ENCODE measurements at places on chromosomes 3 and 15.

DNA sequence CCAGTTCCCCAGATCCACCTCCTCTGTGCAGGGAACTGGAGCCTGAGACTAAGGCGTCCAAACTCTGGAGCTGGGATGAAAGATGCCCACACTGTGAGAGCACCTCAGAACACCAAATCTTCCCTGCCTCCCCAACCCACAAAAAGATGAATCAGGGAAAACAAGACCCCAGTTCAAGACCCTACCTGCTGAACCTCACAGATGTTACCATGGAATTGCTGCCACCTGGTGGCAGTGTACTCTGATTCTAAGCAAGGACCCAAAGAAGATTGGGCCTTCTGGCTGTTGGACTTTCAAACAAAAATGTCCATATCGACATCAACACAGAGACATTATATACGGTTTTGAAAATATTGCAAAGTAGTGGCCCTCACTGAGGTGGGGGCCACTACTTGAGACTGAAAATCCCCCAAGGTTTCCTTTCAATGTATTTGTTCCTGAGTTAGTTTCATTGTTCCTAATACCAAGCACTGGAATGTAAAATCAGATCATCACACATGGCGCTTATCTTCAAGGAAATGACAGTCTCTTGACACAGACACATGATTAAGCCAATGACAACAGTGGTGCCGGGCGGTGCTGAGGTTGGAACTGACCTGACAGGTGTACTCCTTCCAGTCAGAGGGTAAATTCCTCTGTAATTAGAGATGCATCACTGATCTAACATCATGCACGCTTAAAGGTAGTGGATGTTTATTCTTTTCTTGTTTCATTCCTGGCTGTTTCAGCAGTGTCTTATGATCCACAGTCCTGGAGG, 67.6 kb downstream of the SLC6A11 start:
- DNase-seq, result no peak

GRCh38 chr15:72116731-72117485, 1.0 kb downstream of the MYO9A start:
- DNase-seq, result no peak

DNA sequence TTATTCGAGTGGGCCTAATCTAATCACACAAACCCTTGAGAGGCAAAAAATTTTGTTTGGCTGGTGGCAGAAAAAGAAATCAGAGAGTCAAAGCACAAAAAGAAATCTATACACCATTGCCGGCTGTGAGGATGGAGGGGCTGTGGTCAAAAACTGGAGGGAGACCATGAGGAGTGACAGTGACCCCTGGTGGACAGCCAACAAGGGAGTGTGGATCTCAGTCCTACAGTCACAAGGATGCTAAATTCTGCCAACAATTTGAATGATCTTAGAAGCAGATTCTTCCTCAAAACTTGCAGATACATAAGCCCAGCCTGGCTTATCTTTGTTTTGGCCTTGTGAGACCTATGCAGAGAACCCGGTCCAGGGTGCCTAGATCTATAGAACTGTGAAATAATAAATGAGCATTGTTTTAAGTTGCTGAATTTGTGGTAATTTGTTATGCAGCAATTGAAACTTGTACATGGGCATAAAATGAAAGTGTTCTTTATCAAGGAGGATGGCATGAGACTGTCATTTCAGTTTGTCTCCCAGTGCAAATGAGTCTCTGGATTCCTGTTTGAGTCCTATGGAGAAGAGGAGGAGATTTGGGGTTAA, 103.0 kb upstream of the ARHGEF26 start:
- DNase-seq, result no peak

DNA sequence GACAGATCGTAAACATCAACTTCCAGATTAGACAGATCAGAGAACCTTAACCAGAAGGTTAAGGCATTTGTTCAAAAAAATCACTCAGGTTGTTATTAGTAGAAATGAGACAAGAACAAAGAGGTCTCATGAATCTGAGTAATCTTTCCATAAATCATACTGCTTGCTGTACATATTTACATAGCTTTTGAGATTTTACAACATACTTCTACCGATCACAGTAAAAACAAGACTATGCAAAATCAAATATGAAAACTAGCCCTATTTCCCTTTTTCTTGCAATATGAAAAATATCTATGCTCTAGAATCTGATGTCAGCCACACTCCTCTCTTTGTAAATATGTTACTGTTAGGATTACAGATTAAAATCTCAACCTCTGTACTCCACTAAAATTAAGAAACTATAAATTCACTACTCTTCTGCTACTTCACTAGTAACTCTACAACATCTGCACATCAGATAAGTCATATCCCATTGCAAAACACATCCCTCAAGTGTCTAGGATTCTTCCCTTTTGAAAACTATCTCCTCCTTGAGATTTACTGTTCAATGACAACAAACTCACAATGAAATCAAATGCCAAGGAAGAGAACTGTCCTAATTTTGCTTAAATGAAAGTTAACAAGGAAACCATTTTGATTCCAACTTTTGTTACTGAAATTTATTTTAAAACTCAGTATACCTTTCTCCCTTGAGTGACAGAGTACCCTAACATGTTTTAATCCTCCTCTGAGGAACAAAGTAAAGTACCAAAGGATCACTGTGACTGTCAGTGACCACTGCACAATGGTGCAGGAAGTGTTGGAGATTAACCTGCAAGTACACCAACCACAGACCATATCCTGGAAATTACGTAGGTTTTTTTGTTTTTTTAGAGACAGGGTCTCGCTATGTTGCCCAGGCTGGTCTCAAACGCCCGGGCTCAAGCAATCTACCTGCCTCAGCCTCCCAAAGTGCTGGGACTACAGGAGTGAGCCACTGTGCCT, 12.8 kb downstream of the DCUN1D1 start:
- no peak for DNase-seq

DNA sequence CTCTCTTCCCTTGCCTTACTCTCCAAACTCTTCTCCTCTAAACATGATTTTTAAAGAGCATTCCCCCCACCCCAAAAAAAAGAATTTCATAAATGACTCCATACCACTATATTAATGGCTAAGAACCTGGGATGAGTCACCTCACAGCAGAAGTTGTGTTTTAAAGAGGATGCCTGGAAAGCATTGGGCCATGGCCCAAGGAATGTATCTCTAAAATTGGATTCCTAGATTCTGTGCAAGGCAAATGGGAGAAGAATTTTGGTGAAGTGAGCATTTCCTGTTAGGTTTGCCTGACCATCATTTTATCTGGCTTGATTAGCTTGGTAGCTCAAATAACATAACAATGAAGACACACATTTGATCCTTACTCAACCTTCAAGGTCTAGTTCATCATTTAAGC, 251.4 kb downstream of the NR1D2 start:
- no peak for DNase-seq

GRCh38 chr15:101063891-101064794, 145.0 kb downstream of the LRRK1 start:
- no peak for DNase-seq

DNA sequence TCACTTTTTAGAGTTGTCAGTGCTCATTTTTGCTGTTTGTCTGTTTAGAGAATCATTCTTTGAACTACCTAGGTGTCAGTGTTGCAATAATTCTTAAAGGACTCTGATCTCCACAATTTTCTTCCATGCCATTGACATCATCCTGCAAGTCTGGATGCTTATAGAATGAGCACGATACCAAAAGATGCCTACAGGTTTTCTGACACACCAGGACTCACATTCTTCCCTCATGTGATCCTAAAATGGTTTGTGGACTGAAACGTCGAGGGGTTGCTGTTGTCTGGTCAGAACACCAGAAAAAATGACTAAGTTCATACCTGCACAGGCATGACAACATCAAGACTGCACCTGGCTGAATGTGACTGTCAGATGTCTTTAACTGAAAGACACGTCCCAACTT, 95.9 kb downstream of the SEMA5B start:
- DNase-seq, result no peak

- DNase-seq, result peak; percentile 20
Measured at GRCh38 chr3:43769097-43769884, 78.6 kb downstream of the ABHD5 start.

- DNase-seq, result no peak
Measured at GRCh38 chr3:82410366-82410765, 648.9 kb upstream of the GBE1 start.

- peak; percentile 77 for DNase-seq
Measured at GRCh38 chr3:187741403-187742350, 3.6 kb downstream of the BCL6 start.

- DNase-seq, result no peak
Measured at GRCh38 chr15:31216215-31216911, 110.3 kb upstream of the KLF13 start.

- DNase-seq, result no peak
Measured at GRCh38 chr3:1532935-1533606, 440.2 kb downstream of the CNTN6 start.

- DNase-seq, result no peak
Measured at GRCh38 chr3:149575213-149575960, 82.4 kb downstream of the WWTR1 start.

- no peak for DNase-seq
Measured at GRCh38 chr3:126371096-126371705, 14.0 kb upstream of the KLF15 start.

GRCh38 chr3:106337116-106337515, 468.3 kb upstream of the CBLB start:
- no peak for DNase-seq

DNA sequence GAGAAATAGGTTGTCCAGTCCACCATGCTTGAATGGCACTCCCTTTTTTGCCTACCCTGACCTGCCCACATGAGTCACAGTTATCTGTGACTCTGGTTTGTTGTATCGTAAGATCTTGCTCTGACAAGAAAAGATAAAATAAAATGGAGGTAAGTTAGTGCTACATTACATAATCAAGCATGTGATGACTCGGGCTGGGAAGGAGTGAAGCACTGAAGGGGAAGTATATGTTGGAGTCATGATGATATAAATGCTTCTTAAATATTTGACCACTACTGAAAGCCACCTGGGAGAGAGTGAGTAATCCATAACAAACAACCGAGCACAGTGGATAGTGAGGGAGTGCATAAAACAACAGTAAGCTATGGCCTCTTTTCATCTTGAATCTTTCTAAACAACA, 124.4 kb downstream of the SHOX2 start:
- no peak for DNase-seq

- no peak for DNase-seq
Measured at GRCh38 chr3:12177126-12177525, 18.4 kb upstream of the TIMP4 start.

GRCh38 chr3:69948246-69948862, 51.2 kb upstream of the SAMMSON start:
- no peak for DNase-seq

GRCh38 chr15:49855917-49856637, 235.2 kb downstream of the DTWD1 start:
- DNase-seq, result no peak

DNA sequence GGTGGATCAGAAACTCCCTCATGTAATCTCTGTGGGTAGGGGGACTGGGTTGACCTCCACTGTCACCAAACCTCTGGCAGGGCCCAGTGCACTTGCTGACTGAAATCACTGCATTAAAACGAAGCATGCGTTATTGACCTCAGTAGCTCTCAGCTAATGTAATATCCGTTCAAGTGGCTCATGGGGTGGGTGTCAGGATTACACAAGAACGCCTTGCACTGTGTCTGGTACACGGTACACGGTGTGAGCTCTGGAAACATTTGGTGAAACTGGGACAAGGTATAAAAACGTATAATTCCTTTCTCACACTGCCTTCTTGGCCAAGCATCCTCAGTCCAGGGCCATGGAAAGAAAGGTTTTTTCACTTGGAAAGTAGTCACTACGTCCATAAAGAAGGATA, 11.9 kb downstream of the LRTM1 start:
- no peak for DNase-seq

DNA sequence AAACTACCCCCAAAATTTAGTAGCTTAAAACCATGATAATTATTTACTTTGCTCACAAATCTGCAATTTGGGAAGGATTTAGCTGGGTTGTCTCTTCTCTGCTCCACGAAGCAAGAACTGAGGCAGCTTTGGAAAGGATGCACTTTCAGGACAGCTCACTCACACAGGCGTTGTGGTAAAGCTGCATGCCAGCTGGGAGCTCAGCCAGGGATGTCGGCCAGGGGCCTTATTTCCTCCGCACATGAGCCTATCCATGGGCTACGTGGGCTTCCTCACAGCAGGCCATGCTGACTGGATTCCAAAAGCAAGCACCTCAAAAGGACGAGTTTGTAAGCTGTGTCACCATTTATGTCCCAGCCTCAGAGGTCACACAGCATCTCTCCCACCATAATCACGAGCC, 301.3 kb upstream of the IGF1R start:
- DNase-seq, result no peak

DNA sequence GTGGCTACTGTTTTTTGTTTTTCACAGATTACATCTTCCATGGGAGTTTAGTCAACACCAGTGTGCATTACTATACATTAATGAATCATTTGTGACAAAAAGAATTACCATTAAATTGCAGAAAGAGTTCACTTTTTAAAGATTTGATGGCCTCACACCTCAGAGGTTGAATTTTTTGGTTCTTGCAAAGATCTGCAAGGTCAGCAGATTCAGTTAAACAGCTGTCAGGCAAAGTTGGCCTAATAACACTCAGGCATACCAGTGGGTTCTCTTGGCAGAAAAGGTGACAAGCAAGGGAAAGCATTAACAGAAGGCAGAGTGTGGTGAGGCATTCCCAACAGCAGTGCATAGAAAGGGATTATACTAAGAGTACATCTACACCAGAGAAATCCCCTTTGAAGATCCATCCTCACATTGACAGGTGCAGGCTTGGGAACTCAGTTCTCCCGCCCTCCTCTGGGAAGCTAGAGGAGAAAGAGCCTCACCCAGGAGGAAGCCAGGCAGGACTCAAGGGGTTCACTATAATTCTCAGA, 24.3 kb upstream of the PTX3 start:
- DNase-seq, result peak; percentile 29

DNA sequence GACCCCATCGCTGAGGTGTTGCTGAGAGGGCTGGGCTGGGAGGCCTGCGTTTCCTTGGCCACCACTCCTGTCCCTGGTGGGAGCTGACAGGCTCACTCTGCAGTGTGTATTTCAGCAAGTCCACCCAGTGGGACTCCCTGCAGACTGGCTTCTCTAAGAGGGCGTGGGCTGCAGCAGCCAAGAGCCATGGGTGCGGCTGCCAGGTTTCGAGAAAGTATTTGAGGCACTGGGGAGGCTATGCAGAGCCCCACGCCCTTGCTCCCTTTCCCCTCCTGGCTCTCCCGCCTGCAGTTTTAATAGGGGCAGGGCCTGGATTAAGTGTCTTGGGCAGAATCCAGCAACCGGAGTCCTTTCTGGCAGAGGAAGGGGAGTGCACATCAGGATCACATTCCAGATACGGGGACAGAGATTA, 242.1 kb downstream of the THSD4 start:
- DNase-seq, result no peak

GRCh38 chr3:128663151-128663550, 12.5 kb upstream of the RPN1 start:
- no peak for DNase-seq

DNA sequence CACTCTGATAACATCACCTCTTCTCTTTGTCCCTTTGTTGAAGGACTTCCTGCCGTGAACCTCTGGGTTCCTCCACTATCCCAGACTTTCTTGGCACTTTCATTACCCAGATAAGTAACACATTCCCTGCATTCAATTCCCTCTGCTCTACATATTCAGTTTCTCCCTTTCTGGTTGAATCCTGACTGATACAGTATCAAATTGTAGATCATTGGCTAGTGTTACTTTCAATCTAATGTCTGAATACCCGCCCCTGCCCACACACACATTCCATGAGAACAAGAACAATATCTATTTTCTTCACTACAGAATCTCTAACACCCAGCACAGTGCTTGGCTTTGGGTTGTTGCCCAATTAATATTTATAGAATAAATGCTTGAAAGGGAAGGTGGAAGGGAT, 163.5 kb downstream of the ABHD5 start:
- no peak for DNase-seq
